ENCODE measurements at places on chromosomes 3 and 15.

DNA sequence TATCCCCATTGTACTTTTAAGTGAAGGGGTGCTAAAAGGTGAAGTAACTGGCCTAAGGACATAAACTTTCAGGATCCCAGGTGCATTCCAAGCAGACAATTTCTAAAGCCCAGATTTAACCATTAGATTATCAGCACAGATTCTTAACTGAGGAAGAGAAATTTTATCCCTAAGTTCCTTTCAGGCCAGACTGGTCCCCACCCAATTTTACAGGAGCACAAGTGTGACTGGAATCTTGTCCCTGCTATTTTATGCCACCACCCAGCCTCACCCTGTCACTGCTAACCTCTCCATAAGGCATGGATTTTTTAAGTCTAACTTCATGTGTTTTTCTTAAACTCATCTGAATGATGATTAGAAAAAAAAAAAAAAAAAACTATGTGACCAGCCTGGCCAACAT, 37.1 kb upstream of the ATP1B3 start:
- no peak for DNase-seq

DNA sequence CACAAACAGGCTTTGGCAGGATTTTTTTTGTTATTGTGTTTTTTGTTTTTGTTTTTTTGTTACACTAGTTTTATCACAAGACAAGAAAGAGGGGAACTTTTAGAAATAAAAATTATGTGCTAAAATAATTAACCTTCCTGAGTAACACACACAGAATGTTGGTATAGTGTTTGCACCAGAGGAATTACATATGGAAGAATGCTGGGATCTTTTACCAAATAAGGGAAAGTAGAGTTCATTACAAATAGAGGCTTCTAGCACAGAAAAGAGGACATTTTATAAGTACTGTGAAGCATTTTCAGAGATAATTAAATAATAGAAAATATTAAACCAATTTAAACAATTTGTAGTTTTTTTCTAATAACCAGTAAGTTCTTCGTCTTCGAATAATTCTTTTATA, 116.0 kb downstream of the IGF1R start:
- no peak for DNase-seq

DNA sequence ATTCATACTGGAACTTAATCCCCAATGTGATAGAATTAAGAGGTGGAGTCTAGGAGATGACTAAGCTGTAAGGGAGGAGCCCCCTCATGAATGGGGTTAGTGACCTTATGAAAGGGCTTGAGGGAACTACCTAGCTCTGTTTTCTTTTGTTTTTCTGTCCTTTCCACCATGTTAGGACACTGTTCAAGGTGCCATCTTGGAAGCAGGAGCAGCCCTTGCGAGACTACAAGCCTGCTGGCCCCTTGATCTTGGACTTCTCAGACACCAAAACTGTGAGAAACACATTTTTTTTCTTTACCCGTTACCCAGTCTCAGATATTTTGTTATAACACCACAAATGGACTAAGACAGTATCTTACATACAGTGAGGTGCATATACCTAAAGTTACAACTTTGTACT, 26.5 kb downstream of the GOLGA6A start:
- no peak for DNase-seq

GRCh38 chr3:88321363-88322050, 171.7 kb downstream of the C3orf38 start:
- DNase-seq: no peak

GRCh38 chr3:67048067-67048714, 50.1 kb downstream of the KBTBD8 start:
- DNase-seq: no peak

GRCh38 chr3:9498781-9499180, 54.8 kb downstream of the LHFPL4 start:
- no peak for DNase-seq

DNA sequence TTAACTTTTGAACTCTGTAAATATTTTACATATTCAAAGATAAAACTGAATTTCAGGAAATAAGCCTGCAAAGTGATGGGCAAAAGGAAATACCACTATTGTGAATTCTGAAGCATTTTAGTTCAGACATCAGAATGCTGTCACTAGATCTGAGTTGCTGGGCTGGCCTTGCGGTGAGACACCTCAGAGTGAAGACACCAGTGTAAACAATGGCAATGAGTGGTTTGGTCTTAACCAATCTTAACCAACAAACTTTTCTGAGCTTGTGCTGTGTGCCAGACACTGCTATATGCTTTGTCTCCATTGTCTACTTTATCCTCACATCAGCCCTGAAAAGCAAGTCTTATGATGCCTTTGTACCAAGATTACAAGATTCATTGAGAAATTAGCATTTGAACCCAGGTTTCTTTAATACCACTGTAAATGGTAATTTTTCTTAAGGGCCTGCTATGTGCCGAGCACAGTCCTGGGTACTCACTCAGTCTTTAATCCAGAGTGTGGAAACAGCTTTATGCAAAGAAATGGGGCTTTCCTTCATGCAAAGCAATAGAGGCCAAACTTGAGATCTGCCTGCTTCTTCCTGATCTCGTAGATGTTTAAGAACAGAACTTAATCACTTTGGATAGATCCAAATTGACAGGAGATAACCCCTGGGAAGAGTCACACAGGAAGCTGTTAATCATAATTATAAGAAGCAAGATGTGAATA, 55.0 kb downstream of the TMEM39A start:
- DNase-seq: no peak

GRCh38 chr15:101614761-101615160, 37.4 kb downstream of the TM2D3 start:
- no peak for DNase-seq

GRCh38 chr3:188537606-188538005, 383.6 kb downstream of the LPP start:
- DNase-seq: no peak

- no peak for DNase-seq
These were observed 32.5 kb downstream of the OR5H15 start for GRCh38 chr3:98199020-98199419.

DNA sequence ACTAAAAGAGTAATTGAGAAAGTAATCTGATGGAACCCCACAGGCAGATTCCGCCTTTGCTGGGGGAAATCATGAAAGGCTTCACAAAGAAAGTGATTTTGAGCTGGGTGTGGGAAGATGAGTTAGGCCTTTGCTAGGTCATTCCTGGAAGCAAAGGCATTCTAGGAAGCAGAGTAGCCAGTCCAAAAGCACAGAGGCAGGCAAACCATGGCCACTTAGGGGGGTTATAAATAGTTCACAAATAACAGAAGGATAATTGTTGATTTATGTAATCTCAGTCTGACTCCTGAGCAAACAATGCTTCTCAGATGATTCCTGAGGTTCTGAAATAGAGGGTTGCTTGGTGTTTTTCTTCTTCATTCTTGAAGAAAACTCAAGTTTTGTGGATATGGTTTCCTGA, 576.3 kb downstream of the NTRK3 start:
- DNase-seq: peak; percentile 8

All from GM04503 (cell line).